ENCODE measurements at places on chromosomes 3 and 15.
A peak's percentile ranks its signal among the peaks of the same experiment; 100 is the strongest.

DNA sequence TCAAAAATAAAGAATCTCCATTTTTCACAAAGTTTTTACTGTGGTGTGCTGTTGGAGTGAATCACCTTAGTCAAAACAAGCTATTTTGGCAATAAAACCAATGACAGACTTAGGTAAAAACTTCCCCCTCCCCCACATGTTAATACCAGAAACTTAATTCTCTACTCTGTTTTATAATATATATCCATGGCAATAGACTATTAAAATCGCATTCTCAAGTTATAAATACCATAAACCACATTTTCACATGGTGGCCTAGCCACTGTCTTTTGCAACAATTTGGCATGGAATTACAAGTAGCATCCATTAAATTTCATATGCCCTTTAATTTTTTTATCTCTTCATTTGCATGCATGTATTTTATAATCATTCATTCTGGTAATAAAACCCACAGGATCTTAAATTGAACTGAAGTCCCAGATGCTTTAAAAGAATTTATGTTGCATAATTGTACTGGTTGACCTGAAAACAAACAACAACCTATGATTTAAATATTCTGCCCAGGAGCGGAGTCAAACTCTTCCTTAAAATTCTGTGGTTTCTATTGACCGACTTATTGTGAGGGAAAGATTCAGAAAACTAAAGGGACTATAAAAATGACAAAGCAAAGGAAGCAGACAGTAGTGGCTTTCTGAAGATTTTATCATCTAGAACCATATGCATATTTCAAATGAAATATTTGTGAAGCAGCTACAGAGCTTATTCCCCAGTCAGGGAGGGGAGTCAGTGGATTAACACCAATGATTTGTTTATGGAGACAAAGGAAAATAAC is 229.0 kb upstream of the TBL1XR1 start:
- peak; percentile 76 for DNase-seq

GRCh38 chr3:110027446-110028080 is 690.2 kb upstream of the DPPA4 start:
- no peak for DNase-seq

- DNase-seq: peak; percentile 50
Observed at GRCh38 chr15:41827290-41827879, 507 bp upstream of the JMJD7 start.

DNA sequence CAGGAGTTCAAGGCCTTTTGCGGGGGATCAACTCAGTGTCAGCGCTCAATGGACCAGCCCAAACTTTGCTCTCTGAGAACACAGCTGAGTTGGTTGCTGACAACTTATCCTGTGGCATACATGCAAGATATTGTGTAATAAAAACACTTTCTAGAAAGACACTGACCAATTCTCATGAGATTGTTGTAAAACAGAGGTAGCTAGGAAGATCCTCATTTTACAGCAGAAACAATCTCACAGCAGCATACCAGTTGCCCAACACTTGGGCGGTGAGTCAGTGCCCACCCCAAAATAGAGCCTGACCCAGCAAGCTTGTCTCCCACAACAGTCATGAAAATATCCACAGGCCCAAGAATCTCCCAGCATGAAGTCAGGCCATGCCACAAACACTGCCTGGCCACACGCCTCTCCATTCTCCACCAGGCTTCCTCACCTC is 18.2 kb downstream of the KLHL6 start:
- peak; percentile 79 for DNase-seq

DNA sequence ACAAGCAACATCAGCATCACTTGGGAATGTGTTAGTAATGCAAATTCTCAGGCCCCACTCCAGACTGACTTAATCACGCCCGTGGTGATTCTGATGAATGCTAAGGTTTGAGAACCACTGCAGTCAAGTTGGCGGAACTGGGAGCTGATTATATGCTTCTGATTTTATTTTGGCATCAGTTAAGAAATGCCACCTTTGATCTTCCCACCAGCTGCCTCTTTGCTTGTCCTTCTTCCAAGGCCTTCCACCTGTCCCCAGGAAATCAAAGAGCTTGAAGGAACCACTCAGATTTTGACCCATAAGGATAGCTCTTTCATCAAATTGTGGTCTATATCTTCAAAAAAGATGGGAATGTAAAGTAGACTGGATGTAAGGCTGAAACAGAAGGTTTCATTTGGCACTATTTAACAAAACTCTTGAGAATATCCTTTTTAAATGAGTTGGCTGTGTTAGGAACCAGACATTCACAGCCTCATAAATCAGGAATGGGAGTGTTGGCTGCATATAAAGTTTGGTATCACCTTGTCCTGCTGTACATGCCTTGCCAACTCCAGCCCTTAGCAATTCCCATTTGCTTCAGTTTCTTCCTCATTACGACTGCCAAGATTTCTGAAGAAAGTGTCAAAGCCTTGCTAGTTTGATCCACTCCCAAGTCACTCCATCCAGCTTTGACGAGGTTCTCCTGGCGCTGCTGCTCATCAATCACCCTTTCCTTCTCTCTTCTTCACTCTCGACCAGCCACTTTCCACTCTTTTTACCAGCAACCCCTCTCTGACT is 125.8 kb upstream of the NPHP3 start:
- no peak for DNase-seq

- no peak for DNase-seq
Observed at GRCh38 chr3:98577178-98577895, 16.1 kb downstream of the CPOX start.

GRCh38 chr3:45113625-45114050 is 32.5 kb downstream of the CDCP1 start:
- DNase-seq: no peak

- DNase-seq: no peak
Observed at GRCh38 chr15:66875588-66876420, 173.8 kb downstream of the SMAD6 start.

DNA sequence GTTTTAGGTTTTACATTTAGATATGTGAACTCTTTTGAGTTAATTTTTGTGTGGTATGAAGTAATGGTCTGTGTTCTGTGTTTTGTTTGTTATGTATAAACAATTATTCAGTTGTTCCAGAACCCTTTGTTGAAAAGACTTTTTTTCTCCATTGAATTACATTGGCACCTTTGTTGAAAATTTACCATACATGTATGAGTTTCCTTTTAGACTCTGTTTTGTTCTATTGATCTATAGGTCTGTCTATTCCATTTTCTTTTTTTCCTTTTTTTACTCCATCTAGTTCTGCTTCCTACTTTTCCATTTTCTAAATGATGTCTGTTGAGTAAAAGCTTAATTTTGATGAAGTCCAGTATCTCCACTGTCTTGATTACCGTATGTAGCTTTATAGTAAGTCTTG is 31.4 kb downstream of the ARIH2 start:
- no peak for DNase-seq

GRCh38 chr3:29642393-29643033 is 361.6 kb downstream of the RBMS3 start:
- no peak for DNase-seq

DNA sequence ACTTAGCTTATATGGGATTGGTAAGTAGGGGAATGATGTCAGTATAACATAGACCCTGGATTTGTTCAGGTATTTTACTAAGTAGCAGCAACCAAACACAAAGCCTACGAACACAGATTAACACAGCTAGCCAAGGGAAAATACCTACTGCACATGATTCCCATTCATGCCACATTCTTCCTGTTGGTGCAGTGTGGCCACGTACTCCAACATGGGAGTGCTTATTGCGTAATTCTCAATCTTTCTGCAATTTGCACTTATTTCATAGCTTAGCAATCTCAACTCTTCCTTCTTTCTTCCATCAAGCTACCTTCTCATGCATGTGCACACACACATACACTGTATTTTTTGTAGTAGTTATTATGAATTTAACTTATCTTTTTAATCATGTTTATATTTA is 186.8 kb downstream of the IL5RA start:
- no peak for DNase-seq

- DNase-seq: no peak
Observed at GRCh38 chr3:65808824-65809223, 229.9 kb downstream of the MAGI1 start.

DNA sequence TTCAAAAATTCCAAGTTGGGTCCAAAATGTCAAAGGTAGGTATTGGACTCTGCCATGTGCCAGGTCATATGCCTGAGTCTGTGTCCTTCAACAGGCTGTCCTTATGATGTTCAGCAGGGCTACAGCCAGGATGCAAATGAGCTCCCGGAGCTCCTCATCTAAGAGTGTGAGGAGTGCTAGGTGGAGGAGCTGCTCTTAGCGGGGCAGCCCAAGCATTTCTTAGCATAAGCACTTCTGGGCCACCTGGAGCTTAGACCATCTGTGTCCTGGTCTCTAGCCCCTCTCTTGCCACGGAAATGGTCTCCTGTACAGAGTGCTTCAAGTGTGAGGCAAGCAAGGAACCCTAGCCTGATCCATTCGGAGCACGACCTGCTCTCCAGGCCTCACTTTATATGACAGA is 64.6 kb upstream of the PRR23C start:
- no peak for DNase-seq

DNA sequence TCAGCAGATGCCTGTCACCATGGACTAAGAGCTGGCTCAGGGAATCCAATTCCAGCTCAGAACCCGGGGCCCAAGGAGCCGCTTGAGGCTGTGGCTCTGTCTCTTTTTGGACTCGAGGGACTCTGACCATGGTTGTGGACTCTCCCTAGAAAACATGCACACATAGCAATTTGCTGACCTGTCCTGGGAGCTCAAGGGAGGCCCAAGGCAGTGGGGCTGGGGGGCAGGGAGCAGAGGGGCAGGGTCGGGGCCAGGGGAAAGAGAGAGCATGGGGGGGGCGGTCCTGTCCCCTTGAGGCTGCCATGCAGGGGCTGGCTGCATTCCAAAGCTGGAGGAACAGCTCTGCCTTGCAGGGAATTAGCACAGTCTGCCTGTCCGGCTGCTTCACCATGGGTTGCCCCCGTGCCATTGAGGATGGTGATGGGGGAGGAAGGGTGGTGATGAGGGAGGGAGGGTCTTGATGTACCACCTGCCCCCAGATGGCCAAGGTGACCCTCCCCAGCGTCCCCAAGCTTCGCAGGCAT is 190.1 kb downstream of the GOLGA6L6 start:
- DNase-seq: no peak

GRCh38 chr3:179961071-179961702 is 75.5 kb downstream of the PEX5L start:
- DNase-seq: no peak

DNA sequence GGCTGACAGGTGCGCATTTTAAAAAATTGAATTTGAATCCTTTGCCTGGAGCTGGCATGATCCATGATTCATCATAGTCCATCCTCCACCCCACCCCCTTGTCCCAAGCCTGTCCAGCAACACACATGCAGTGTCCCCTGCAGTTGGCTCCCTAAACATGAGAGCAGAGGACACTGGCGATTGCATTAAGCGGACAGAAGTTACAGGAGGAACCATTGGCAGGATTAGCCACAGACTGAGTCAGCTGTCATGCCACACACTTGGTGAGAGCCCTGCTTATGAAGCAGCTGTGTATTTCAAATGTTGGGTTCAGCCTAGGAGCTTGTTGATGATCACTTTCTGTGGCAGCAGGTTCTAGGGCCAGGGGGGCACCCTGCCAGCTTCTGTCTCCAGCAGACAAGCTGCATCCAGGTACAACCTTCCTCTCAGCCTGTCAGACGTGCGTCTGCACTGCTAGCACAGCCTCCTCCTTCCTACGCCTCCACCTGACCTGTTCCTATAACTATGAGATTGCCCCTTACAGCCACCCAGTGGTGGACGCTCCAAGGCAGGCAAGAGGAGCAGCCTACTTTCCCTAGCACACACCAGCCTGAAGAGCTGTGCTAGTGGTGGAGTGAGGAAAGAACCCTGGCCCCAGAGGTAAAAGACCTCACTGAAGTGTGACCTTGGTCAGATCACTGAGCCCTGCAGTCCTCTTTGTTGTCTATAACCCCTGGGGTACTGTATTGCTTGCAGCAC is 121.9 kb downstream of the SLCO3A1 start:
- DNase-seq: no peak

DNA sequence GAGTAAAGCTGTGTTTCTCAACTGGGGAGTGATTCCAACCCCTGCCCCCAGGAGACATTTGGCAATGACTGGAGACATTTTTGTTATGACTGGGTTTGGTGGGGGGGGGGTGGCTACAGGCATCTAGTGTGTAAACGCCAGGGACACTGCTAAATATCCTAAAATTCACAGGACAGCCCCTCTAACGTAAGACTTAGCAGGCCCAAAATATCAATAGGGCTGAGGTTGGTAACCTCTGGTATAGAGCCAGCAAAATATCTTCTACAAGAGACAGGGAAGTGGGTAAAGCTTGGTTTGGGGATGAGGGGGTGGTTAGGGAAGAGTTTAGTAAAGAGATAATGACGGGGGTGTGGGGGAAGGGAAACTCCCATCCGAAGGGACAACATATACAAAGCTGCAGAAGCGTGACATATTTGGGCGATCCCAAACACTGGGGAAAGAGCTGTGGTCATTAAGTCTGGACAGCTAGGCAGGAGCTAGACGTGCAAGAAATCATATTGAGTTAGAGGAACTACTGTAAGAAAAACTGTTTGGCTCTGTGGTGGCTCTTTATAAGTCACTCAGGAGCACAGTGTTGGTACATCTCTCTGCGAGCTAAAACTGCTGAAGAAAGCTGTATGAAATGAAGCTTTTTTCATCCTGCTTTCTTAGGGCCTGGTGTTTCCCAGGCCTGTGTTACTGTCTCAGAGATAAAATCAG is 697 bp upstream of the TRIM69 start:
- DNase-seq: no peak

- DNase-seq: no peak
Observed at GRCh38 chr3:132073771-132074170, 39.0 kb upstream of the CPNE4 start.

DNA sequence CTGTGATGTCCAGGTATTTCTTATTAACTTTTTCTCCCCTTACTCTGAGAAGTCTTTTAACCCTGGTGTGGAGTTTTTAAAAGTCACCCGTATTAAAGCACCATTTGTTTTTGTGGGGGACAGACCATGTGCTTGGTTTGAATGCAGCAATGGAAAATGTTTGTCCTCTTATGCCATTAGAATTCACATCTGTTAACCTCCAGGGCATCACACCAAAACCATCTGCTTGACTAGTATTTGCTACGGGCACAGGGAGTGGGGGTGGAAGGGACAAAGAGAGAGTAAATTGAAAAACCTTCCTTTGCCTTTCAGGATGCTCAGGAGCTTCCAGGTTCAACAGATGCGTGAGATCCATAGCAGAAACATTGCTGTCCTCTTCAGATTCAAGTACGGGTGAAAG is 61.4 kb upstream of the GOLGA8B start:
- DNase-seq: no peak

DNA sequence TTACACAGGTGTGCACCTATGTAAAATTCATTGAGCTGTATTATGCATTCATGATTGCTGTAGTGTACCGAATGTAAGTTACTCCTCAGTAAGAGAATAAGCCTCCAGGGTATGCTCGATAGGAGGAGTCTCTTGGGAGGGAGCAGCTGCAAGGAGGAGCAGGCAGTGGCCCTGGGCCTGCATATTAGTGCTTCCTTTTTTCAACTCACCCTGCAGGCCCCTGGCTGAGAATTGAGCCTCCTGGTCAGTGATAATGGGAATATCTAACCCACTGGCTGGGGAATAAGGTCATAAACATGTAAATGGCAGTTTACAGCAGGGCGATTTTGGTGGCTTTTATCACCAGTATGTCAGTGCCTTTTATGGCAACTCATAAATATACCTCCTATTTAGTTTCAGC is 21.7 kb upstream of the SFMBT1 start:
- no peak for DNase-seq

Measured in common myeloid progenitor, CD34-positive (primary cell).